ENCODE measurements at places on chromosomes 4 and X.

- no peak for DNase-seq
Measured at GRCh38 chr4:134754301-134755019, 552.9 kb upstream of the PABPC4L start.

- DNase-seq = no peak
Measured at GRCh38 chr4:138935135-138935807, 80.3 kb upstream of the NOCT start.

GRCh38 chr4:76831711-76832373 lies 66.1 kb downstream of the SOWAHB start:
- no peak for DNase-seq

- no peak for DNase-seq
Measured at GRCh38 chr4:165325732-165326512, 1.5 kb upstream of the MSMO1 start.

GRCh38 chr4:165600959-165601683 lies 222.3 kb downstream of the CPE start:
- DNase-seq = no peak
